MM.1S (cell line): ENCODE measurements at places on chromosomes 5 and 9.
A peak's percentile ranks its signal among the peaks of the same experiment; 100 is the strongest.

DNA sequence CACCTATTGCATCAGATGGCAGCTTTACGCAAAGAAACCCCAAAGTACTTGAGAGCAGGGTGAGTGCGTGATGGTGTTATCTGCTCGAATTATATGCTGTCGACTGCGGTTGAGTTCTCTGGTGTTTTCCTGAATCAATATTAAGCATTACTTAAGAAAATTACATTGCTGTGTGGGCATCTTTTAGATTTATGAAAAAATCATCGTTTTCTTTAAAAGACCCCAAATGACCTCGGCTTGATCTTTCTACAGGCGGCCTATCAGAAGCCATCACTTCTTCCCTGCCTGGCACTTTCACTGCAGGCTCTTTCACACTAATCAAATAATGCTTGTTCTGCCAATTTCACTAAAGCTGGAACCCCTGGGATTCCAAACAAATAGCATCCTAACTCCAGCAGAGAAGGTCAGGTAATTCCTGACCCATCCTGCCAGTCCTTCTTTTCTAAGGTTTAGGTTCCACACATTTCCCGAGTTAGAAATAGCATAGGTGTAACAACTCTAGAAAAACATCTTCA lies 1.7 kb downstream of the UBE2QL1 start:
- peak; percentile 33 for DNase-seq

GRCh38 chr5:98933445-98934072 lies 4.8 kb upstream of the CHD1 start:
- DNase-seq: no peak

DNA sequence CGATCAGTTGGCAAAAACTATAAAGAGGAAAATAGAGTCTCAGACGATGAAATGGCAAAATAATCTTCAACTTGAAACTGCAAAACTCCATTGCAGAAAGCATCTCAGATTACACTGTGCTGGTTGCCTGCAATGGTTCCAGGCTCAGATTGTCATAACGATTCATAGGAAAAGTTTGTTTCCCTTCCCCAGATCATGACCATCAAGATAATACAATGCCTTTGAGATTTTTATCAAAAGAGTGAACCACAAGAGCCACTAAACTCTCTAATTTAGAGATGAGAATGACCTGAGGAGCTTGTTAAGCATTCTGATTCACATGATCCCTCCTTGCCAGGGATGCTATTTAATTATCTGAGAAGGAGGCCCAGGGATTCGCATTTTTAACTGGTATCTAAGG lies 52.6 kb upstream of the ITGA1 start:
- DNase-seq: no peak

DNA sequence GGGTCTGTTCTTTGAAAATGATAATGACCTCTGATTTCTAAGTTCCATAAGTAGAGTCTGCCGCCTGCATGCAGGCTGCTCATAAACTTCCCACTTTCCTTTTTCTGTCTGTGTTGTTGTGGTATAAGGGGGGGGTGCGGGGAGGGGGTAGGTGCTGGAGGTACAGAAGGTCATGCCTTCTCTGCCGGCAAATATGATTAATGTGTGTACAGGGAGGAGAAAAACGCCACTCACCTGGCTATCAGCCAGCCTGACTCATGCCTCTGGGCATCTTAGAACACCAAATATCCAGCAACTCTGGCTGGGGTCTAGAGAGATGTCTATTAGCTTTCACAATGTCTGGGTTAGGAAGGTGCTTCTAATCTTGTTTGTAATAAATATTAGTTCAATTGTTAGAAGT lies 128.3 kb downstream of the EFNA5 start:
- no peak for DNase-seq

GRCh38 chr9:88652876-88653275 lies 117.9 kb downstream of the NXNL2 start:
- no peak for DNase-seq
